ENCODE measurements at places on chromosomes 11 and 22.
A peak's percentile ranks its signal among the peaks of the same experiment; 100 is the strongest.

DNA sequence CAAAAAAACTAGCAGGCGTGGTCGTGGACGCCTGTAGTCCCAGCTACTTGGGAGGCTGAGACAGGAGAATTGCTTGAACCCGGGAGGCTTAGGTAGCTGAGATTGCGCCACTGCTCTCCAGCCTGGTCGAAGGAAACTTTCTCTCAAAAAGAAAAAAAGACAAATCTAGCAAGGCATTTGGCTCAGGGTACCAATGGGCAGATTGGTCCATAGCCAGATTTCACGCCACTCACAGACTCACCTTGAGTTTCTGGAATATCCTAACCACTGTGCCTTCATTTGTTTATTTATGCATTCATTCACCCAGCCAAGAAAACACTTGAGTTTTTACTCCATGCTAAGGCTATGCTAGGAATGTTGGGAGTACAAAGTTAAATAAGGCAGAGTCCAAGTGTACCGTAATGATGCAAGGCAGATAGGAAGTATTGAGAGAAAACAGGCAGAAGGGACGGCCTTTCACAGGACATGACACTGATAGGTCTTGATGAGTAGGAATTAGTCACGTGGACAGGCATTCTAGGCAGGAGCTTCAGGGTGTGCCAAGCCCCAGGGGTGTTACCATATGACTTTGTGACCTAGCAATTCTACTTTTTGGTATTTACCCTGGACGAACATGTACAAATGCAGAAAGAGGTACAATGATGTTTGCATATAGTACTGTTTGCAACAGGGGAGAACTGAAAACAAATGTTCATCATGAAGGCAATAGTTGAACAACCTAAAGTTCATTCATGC, 3.0 kb upstream of the PACSIN3 start:
- DNase-seq, result no peak

DNA sequence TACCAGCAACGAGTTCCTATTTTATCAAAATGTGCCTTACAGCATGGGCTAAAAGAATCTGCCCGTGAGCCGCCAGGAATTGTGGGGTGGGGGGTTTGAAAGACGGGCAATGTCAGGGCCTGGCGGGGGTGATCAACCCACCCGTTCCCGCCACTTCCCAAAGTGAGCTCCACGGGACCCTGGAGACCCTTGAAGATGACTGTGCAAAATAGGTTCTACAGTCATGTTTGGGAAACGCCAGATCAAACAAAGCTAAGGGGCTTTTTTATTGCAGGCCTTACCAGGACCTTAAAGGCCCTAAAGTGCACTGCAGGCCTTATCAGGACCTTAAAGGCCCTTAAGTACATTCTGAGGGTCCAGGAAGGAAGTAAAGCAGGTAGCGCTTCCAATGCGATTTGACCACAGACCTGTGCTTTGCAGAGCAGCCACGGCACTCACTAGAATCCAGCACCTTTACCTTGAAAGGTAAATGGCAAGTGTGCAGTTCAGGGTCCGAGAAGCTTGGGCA, 404.1 kb downstream of the SHANK2 start:
- DNase-seq, result no peak

DNA sequence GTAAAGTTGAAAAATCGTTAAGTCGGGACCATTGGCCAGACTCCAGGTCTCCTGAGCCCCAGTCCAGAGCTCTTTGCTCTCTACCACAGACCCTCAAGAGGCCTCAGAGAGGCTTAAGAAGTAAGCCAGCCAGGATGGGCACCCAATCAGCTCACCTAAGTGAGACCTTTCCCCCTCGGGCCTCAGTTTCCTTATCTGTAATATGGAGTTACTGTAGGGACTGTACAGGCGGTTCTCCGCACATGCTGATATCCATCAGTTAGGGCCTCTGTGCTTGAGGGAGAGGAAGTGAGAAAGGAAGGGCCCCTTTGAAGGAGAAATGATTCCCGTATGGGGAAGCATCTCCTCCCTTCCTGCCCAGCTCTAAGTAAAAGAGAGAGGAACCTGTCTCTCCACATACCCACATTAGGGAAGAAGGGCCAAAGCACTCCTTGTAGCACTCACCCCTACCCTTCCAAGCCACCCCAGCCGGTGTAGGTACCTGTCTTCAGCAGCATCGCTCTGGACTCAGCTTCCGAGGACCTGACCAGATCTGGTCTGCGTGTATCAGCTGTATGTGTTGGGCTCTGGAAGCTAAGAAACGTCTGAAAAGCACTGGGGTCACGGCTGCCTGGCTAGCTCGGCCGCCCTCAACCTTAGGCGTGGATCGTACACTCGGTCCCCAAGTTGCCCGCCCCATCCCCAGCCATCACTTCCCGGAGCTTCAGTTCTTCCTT, 653 bp downstream of the NAGA start:
- DNase-seq, result no peak

GRCh38 chr11:87431392-87431791, 393.7 kb downstream of the TMEM135 start:
- DNase-seq, result no peak

GRCh38 chr11:33829430-33830141, 55.3 kb upstream of the FBXO3 start:
- peak; percentile 28 for DNase-seq

GRCh38 chr11:45651156-45651555, 14.3 kb downstream of the CHST1 start:
- DNase-seq, result no peak

DNA sequence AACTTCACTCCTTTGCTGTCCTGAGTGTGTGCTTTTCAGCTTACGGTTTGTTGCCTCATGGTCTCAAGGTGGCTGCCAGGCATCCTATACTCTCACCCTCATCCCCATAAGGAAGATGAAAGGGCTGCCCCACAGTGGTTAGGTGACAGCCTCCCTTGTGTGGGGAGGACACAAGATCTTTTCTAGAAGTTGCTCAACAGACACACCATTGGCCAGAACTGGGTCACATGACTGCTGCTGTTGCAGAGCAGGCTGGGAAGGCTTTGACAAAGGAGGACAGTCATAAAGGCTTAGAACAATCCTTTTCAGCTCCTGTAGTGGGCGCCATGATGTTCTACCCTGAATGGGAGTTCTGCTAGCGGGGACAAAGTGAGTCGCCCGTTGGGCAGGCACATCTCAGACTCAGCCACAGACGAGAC, 69.7 kb upstream of the RASD2 start:
- no peak for DNase-seq

DNA sequence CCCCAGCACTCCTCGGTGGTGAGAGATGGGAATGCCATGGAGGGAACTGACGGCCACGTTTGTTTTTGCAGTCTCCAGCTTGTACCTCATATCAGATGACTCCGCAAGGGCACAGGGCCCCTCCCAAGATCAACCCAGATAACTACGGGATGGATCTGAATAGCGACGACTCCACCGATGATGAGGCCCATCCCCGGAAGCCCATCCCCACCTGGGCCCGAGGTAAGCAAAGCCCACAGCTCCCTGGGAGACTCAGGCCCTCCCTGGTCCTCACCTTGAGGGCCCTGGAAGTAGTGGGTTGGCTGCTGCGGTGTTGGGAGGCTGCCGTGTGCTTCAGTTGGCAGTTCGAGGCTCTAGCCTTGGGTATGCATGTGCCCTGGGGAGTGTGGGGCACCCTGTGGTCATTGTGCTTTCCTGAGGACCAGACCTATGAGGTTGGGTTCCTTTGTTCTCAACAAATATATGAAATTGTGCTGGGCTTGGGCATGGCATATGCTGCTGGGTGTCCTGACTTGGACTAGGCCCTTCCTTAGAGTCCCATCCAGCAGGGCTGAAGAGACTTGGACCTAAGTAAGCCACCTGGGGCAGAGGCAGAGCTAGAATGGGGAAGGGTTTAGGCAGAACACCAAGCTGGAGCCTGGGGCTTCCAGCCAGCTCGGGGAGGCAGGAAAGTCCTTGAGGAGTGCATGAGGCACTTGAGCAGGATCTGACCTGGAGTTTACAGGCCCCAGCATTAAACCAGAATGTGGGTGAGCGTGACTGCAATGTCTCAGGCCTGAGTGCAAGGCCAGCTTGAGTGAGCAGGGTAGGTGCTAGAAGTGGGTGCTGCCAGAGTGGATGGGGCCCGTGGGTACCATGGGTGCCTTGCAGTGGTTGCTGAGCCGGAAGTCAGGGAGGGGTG, 26.4 kb downstream of the INCENP start:
- no peak for DNase-seq
